ENCODE measurements at places on chromosomes 5 and 9.

DNA sequence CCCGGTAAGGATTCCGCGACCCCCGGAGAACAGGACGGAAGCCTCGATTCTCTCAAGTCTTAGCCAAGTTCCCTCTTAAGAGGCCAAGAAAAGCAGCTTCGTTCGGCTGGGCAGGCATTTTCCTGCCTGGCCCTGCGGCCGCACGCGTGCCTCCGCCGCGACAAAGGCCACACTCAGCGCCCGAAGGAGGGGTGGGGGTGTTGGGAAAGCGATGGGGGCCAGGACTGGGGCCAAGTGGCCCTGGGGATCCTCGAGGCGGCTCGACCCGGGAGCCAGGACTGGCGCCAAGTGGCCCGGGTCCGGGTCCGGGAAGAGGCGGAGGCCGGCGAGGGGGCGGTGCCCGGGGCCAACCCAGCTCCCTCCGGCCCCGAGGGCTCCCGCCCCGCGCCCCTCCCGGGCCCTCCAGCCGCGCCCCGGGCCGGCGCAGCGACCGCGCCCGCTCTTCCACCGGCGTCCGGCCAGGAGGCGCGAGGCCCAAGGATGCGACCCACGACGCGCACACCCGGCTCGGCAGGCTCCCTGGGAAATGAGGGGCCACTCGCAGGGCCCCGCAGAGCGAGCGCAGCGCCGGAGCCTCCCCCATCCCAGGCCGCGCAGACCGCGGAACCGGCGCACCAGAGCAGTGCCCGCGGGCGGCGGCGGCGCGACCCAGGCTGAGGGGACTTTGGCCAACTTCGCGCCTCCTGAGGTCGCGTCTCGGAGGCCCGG lies 756 bp downstream of the VAV2 start:
- no peak for DNase-seq

DNA sequence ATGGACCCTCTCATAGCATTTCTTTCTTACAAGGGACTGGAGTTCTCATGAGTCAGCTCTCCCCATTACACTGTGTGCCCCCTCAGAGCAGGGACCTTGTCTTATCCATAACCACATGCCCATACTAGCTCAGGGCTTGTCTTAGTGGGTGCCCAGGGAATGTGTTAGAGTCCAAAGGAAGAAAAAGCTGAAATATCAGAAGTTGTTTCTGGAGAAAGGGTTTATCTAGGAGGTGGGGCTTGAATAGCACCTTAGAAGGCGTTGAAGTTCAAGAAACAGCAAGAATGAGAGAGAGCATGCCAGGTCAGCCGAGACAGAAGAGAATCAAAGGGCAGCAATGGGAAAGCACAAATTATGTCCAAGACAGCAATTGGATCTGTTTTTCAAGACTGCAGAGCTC lies 109.4 kb downstream of the TTLL11 start:
- DNase-seq: no peak

DNA sequence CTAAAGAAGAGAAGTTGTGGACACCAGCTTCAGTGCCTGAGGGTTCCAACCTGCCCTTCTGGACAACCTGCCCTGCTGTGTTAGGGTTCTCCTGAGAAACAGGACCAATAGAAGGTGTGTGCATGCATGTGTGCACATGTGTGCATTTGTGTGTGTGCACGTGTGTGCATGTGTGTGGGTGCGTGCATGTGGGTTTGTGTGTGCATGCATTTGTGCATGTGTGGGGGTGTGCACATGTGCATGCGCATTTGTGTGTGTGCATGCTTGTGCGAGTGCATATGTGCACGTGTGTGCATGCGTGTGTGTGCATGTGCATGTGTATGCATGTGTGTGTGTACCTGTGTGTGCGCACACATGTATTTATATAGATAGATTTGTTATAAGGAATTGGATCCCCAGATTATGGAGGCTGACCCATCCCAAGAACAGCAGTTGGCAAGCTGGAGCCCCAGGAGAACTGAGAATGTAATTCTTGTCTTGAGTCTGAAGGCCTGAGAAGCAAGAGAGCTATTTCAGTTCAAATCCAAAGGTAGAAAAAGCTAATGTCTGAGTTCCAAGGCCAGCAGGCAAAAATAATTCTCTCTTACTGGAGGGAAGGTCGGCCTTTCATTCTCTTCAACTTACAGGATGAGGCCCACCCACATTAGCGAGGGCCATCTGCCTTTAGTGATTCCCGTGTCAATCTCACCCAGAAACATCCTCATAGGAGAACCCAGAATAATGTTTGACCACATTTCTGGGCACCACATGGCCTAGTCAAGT lies 62.9 kb upstream of the SYNPO start:
- DNase-seq: no peak

GRCh38 chr9:118269623-118270022 lies 565.4 kb downstream of the TLR4 start:
- no peak for DNase-seq

GRCh38 chr5:143056339-143056704 lies 286.1 kb downstream of the ARHGAP26 start:
- no peak for DNase-seq

DNA sequence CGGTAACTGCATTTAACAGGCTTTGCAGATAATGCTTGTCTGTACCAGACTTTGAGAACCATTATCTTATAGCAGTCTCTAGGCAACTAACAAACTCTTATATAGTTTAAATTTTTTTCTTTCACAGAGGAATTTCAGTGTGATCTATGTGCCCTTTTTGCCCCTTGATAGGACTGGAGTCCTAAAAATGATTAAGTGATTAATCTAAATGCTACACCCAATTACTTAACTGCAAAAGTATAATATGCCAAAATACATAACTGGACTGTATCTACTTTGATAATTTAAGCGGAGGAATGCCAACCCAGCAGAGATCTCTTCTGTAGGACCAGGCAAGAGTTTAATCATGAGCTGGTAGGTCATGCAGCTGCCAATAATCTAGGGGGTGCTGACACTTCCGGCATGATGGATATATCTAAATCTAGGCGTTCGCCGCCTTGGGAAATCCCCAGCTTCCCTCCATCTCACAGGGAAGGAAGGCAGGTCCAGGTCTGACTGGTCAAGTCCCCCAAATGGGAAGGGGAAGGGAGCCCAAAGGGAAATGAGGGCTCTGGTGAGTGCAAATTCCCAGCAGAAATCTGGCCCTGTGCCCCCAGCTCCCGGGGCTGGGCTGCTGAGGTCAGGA lies 205.6 kb downstream of the GAPVD1 start:
- no peak for DNase-seq

DNA sequence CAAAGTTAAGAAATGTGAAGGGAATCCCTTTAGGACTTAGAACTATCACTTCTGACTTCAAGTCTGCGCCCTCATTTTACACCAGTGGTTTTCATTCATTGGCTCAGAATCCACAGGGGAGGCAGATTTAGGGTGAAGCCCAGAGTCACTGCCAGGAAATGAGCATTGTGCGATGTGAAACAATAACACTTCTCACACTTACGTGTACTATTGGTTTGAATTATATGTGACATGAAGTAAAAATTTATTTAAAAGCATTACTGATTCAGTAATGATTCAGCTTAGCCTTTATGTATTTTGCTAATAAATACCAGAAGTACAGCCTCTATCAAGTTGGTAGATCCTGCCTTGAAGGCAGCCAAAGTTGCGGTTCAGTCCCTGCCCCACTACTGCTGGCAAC lies 98.6 kb downstream of the PAM start:
- no peak for DNase-seq

GRCh38 chr9:35649431-35650340 lies 1.0 kb downstream of the SIT1 start:
- no peak for DNase-seq

DNA sequence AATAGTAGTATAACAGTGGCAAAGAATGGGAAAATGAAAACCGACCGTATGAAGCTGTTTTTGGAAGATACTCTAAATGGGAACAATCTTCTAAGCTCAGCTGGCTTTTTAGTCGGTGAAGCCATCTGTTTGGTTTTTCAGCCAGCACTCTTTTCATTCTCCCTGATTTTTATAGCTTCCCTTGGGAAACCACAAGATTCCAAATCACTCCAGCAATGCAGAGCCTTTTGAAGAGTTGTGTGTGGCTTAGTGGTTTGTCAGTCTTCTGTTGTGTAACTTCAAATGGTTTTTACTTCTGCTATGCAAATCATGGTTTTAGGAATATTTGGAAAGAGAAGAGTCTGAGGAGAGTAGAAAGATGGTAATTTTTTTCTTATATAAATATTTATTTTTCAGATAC lies 180.7 kb downstream of the KDM4C start:
- peak; percentile 23 for DNase-seq

DNA sequence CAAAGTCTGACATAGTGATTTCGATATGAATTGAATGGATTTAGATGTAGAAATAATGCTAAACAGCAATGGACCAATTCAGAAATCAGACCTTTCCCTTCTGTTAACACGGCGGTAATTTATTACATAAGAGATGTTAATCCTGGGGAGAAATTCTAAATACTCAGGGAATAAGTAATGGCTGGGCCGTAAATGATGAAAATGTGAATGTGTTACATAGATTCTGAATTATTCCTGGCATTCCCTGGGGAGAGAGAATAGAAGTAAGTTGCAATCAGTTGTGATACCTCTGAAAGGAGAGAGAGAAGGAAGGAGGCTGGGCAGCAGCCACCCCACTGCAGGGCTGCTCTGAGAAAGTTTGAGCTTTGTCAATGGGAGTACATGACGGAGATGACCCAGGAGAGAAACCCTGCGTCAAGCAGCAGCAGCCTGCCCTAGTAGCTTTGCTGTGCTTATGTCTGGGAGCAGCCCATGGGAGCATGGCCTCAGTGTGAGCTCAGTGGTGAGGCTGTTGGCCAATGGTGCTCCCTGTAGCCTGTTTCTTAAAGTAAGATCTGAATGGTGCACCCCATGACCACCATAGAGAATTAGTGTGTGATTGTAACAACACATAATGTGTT lies 420.1 kb downstream of the MTRR start:
- DNase-seq: no peak

DNA sequence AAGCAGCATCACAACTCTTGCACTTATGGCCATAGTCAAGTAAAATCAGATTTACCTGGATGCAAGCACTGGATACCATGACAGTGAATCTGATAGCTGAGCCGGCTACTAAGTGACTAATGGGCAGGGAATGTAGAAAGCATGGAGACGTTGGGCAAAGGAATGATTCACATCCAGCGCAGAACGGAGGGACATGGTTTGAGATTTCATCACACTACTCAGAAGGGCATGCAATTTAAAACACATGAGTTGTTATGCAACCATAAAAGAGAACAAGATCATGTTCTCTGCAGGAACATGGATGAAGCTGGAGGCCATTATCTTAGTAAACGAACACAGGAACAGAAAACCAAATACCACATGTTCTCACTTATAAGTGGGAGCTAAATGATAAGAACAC lies 169.1 kb upstream of the PIK3R1 start:
- DNase-seq: peak; percentile 91

GRCh38 chr5:73354406-73354805 lies 94.2 kb downstream of the FOXD1 start:
- DNase-seq: no peak

GRCh38 chr9:15163931-15164330 lies 143.1 kb downstream of the TTC39B start:
- DNase-seq: no peak

- DNase-seq: no peak
Observed at GRCh38 chr5:60256546-60256945, 363.0 kb upstream of the PDE4D start.

DNA sequence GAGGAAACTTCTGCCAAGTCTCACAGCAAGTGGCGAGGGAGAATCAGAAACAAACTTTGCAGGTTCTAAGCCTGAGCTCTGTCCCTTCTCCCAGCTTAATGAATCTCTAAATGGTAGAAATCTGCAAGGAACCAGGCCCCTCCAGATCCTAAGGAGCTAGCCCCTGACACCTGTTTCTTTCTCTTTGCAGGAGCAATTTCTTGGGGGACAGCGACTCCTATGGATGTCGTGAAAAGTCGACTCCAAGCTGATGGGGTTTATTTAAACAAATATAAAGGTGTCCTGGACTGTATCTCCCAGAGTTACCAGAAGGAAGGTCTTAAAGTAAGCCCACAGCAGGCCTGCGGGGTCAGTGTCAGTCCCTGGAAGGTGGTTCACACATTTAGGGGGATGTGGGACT lies 21.8 kb downstream of the IL9 start:
- no peak for DNase-seq

GRCh38 chr5:116038817-116039216 lies 6.5 kb downstream of the ARL14EPL start:
- no peak for DNase-seq

GRCh38 chr5:164482351-164482750 lies 976.9 kb downstream of the MAT2B start:
- DNase-seq: no peak

GRCh38 chr5:150710165-150710564 lies 9.3 kb upstream of the RBM22 start:
- DNase-seq: no peak

- DNase-seq: no peak
Observed at GRCh38 chr5:171999877-172000276, 6.6 kb downstream of the FBXW11 start.

- no peak for DNase-seq
Observed at GRCh38 chr9:75156858-75157257, 68.5 kb downstream of the OSTF1 start.

GRCh38 chr5:149895416-149896345 lies 48.9 kb downstream of the PDE6A start:
- DNase-seq: no peak

- DNase-seq: no peak
Observed at GRCh38 chr5:112390327-112390726, 28.8 kb downstream of the EPB41L4A start.

DNA sequence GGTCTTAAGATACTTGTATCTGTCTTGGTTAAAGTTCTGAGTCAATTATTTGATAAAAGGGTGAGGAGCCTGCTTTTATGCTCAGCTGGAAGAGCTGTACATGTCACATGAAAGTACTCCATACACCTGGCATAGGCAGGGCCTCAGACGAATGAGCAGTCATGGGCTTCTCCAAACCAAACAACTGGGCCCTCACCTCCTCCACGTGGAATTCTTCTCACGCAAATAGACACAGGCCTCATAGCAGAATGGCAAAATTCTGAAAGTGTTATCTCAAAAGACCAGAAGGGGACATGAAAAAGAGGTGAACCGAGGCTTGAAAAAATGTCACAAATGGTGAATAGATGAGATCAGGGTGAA lies 48.6 kb downstream of the FAM240B start:
- no peak for DNase-seq

- DNase-seq: no peak
Observed at GRCh38 chr5:99076723-99077640, 148.2 kb upstream of the CHD1 start.

DNA sequence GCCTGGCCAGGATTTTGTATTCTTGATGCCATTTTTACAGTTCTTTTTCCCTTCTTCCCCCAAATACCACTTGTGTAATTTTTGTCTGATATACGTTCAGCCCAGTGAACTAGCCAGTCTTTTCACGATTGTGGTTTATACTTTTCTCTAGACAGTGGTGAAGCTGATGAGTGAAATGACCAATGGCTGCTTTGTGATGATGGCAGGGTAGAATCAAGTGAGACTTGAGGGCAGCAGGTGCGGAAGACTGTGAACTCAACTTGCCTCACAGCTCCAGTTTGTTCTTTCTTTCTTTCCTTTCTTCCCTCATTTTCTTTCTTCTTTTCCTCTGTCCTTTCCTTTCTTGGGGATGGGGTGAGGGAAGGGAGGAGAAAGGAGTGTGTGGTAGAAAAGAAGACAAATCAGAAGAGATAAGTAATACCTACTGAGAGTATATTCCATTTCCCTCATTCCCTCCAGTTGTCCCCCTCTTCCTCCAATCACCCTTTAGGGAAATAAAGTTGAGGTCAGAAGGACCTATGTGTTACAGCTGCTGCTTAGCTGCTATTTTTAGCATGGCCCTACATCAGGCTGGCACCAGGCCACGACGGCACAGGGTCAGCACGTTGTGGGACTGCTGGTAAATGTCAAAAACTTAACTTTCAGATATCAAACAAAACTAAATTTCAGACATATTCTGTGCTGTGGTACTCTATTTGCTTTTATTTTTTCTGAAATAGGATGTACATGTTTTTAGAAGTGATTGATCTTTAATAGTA lies 12.3 kb downstream of the ZSWIM6 start:
- no peak for DNase-seq
